ENCODE measurements at places on chromosomes 4 and X.

GRCh38 chrX:79117078-79117477 lies 27.4 kb upstream of the GPR174 start:
- no peak for DNase-seq

DNA sequence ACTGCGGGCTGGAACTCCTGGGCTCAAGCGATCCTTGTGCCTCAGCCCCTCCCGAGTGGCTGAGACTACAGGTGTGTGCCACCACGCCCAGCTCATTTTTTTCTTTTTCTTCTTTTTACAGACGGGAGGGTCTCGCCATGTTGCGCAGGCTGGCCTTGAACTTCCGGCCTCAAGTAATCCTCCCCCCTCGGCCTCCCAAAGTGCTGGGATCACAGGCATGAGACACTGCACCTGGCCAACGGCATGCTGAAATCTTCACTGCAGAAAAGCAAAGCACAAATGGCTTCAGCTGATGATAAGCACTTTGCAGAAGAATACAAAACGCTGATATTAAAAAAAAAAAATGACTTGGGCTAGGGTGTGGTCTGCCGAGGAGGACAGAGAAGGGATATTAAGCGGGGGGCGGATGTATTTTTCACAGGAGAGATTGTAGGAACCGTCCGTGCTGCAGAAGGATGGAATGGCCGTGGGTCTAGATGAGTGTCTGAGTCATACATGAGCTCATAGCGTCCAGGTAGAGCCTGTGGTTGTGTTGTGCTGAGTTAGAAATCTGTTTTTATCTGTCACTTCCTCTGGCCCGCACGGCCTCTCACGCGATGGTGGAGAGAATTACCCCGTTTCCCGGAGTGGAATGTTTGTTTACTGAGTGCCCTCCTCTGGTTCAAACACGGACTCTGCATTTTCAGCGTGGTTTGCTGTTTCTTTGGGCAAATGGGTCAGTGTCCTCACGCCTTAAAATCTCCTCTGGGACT lies 8.5 kb upstream of the AKAP17A start:
- DNase-seq: no peak

DNA sequence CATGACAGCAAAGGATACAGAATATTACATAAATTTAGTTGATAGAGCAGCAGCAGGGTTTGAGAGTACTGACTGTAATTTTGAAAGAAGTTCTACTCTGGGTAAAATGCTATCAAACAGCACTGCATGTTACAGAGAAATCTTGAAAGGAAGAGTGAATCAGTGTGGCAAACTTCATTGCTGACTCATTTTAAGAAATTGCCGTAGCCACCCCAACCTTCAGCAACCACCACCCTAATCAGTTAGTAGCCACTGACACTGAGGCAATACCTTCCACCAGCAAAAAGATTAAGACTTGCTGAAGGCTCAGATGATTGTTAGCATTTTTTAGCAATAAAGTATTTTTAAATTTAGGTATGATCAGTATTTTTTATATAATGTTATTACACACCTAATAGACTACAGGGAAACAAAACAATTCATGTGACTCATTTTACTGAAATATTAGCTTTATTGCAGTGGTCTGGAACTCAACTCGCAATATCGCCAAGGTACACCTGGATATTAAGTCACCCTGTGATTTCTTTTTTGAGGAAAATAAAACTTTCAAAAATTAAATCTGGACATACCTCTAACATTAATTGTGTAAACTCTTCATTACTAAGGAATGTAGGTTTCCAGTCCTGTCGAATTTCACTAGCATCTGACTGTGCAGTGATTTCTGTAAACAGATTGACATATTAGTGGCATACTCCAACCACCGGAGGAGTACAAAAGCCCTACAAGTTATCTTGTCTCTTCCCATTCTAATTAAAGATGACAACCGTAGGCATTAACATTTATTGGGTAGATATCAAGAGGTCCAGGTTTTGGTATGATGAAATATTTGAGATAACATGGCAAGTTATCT lies 71.1 kb downstream of the CLOCK start:
- DNase-seq: no peak

DNA sequence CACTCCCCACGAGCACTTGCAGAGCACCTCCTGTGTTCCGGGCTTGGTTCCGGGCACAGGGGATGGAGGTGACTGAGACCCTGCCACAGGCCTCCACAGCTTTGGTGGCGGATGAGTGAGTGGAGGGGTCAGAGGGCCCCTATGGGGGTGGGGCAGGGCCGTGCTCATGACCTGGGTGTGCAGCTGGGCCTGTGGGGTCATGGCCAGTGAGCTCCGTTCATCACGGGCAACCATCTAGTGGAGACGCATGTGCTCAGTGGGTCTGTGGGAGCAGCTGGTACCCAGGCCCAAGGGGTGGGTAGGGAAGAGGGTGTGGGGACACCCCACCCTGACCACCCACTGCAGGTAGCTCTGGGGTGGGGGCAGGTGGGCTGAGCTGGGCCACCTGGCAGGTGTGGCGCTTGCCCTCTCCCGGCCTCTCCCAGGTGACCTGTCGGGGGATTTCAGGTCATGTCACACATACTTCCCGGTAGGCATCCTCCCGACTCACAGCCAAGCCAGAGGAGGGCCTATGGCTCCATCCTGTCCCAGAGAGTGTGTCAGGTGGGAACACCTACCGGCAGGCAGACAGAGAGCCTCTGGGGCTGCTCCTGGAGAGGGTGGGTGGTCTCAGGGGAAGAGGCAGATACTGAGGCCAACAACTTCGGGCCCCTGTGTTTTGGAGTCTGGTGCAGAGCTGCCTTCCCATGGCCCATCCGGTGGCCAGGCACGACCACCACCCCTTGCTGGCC lies 3.6 kb downstream of the PSAPL1 start:
- DNase-seq: no peak

DNA sequence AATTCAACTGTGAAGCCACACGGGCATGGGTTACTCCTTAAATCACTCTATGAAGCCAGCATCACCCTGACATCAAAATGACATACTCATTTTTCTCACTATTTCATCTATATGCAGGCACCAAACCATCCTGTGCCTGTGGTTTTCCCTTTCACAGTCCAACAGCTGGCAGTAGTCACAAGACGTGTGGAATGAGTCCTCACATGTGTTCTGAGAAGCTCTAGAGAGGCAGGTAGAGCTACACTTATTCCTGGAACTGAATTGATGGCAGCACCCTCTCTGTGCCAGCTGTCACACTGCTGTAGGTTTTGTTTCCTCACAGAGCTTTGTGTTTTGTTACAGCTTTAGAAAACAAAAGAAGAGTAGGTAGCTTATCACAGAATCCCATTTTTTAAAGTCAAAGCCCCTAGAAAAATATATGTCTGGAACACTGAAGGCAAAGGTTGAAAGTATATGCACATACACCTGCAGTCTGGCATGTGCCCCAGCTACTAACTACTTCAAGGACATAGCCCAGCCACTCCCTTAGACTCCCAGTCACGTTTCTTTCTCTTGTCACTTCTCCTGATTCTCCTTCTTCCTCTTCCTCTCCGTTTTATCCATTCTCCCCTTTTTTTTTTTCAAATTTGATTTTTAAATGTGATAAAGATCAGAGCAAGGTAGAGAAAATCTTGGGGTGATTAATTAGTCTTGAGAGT lies 107.1 kb downstream of the ANXA10 start:
- no peak for DNase-seq

DNA sequence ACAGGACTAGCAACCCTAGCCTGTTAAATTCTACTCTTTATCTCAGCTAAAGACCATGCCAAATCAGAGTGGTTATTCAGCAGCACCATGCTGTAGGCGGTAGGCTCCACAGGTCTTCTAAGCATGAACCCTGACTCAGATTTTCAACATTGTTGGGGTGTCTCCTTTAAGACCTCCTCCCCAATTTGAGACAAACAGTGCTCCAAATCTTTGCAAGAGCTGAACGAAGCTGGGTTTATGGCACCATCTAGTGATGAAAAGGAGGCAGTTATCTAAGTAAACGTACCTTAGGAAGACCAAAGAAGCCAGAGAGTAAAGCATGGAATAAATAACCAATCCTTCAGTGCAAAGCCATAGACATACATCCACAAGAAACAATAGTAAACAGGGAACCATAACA lies 334.5 kb upstream of the SLC7A11 start:
- no peak for DNase-seq

- no peak for DNase-seq
Measured at GRCh38 chr4:126906466-126906865, 726.3 kb upstream of the INTU start.

DNA sequence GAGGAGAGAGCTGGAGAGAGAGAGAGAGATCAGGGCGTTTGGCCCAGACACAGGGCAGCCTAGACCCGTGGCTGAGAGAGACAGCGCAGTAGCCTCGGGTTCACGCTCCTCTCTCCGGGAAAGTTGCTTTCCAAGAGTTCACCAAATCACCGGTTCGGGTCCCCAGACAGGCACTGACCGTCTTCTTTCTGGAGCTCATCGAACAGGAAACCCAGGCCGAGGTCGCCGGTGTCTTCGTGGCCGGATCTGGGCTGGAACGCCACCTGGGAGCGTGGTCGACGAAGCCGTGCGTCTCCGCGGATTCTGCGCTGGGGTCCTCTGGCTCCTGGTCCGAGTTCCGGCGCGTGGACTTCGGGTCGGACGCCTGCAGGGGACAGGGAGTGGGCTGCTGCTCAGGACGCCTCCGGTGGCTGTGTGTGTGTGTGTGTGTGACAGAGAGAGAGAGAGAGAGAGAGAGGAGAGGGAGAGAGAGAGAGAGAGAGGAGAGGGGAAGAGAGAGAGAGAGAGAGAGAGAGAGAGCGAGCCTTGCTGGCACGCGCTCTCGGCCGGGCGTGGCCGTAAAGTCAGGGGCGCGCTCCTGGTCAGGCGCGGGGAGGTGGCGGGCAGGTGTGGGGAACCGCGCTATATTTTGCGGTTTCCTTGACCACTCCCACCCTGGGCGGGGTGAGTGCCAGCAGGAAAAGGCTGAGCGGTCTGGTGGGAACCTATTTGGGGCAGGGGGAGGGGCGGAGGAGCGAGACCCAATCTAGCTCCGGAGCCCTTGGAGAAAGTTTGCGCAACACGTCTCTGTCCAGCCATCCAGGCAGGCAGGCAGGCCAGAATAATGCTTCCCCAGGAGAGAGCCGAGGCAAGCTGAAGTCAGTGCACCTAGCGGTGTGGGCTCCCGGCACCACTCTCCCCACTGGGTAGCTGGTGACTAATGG lies 62.1 kb downstream of the RHOXF2B start:
- DNase-seq: no peak

- DNase-seq: no peak
Measured at GRCh38 chr4:77911091-77911490, 48.5 kb downstream of the MRPL1 start.

- no peak for DNase-seq
Measured at GRCh38 chr4:149572716-149573115, 242.9 kb downstream of the IQCM start.

- no peak for DNase-seq
Measured at GRCh38 chr4:163353054-163353453, 9.4 kb downstream of the NPY5R start.

DNA sequence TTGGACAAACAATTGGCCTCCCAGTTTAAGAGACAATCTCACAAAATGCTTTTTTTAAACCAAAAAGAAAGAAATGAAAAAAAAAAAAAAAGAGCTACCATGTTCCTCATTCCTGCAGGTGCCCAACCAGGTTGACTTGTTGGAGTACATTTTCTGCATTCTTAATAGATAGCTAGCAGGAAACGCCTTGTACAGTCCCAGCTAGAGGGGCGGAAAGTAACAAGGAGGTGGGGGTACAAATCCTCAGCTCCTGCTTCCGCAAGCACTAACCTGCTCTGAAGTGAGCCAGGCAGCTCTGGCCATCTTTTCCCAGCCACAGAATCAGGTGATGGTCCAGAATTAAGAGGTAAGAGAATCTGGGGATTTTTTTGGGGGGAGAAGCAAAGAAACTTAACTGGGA lies at the start of gene VGLL1:
Gene VGLL1 (plus strand): TSS at position 265 of the 400 bp plus-strand sequence. CDS start 3,806 bp downstream, outside the sequence.
- DNase-seq: no peak

GRCh38 chr4:15004739-15005301 lies 2.5 kb downstream of the CPEB2 start:
- DNase-seq: peak; percentile 70

- DNase-seq: no peak
Measured at GRCh38 chr4:186666252-186666651, 57.4 kb downstream of the FAT1 start.

DNA sequence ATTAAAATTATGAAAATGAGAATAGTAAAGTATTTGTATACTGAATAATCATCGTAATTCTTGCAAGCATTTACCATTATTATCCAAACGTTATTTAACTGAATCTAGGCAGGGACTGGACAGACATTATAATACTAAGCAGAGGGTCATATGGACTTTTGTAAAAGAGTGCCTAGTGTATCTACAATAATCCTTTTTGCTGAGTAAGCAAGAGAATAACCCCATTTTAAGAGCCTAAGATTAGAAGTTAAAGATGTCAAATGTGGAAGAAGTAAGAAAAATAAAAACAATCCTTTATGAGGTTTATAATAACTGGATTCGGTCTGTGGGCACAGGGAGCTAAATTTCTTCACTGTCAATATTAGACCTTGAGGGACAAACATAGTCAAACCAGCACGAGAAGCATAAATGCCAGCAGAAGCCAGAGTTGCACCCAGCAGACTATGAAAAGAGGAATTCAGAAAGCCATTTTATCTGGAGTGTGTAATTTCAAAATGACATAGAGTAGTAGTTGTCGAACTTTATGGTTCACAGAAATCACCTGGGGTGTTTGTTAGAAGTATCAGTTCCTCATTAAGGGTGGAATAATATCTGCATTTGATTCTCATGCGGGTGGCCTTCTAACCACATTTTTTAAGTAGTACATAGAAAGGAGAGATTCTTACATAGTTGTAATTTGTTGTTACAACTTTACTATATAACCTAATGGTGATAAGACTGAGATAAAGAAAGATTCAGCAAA lies 39.7 kb upstream of the DCLK2 start:
- no peak for DNase-seq

DNA sequence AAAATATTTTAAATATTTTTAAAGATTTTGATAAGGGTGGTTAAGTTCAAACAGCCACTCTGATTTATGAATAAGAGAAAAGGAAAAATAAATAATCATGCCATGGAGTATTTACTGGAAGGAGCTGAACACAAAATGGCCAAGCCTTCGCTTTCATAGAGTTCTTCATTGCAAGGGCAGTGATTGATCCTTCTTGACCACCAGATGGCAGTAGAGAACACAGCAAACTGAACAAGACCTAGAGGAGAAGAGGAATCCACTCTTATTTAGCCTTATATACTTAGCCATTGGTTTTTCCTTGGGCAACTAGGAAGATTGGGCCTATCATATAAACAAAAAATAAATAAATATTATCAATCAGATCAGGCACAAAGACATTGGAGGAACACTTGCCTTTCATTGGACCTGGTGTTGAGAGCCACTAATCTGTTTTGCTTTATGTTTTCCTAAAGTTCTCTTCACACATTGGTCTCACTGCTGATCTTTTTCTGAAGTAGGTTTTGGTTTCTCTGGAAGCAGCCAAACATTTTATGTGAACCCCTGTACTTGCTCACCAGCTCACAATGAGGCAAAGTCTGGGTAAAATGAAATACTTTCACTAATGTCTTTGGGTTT lies 58.1 kb upstream of the PARM1 start:
- DNase-seq: peak; percentile 70

GRCh38 chr4:108694423-108694822 lies 44.0 kb downstream of the OSTC start:
- no peak for DNase-seq

- peak; percentile 44 for DNase-seq
Measured at GRCh38 chr4:186722796-186723291, 812 bp downstream of the FAT1 start.

GRCh38 chr4:18676526-18676915 lies 655.0 kb upstream of the LCORL start:
- DNase-seq: no peak

GRCh38 chr4:129682586-129682985 lies 586.6 kb downstream of the C4orf33 start:
- DNase-seq: no peak

GRCh38 chr4:186936496-186937375 lies 213.1 kb upstream of the FAT1 start:
- DNase-seq: no peak

GRCh38 chrX:139120760-139121159 lies 409.2 kb upstream of the FGF13 start:
- no peak for DNase-seq

Data from head of caudate nucleus (tissue), 42 donors.